ENCODE measurements at places on chromosomes 6 and 20.

DNA sequence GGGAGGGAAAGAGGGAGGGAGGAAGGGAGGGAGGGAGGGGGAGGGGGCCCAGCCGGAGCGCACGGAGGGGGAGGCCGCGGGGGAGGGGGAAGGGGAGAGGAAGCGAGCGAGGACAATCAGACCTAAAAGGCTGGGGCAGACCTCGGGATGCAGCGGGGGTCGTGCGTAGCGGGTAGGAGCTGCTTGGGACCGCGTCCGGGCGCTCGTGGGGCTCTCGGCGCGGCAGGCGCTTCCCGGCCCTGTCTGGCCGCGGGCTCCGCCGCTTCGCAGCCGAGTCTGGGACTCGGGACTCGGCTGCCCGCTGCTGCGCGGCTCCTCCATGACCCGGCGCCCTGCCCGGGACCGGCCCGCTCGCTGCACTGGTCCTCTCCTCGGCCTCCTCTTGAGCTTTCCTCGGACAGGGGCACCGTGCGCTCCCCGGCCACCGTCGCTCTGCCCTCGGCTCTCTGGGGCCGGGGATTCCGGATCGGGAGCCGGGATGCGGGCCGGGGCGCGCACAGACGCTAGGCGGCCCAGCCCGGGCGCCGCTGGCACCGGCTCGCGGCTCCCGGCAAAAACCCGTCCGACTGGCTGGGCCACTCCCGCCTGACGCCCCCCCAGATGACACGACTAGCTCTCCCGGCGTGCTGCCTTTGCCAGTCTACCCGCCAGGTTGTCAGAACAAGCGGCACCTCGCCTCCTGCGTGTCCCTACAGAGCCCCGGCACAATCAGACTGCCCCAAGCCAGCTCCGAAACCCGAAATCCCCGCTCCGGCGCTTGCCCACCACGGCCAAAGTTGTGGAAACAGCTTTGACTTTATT, 2.2 kb downstream of the TFAP2A start:
- no peak for DNase-seq

GRCh38 chr6:43020847-43021246, 576 bp upstream of the RRP36 start:
- no peak for DNase-seq

DNA sequence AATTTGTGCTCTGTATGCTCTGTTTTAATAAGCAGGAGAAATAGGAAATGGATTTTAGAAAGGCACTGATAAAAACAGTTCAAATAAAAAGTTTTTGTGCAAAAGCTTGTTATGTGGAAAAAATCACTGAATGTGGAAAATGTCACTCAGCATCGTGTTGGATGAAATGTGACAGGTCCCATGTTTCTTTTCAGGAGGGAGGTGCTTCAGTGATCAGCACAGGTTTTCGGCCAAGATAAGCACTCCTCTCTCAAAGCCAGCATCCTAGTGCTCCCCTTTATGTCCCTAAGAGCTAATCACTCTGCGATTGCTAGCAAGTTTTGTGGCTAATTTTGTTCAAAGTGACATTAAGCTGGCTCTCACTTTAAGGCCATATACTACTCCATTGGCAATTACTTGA, 12.0 kb downstream of the UBE3D start:
- DNase-seq, result no peak

DNA sequence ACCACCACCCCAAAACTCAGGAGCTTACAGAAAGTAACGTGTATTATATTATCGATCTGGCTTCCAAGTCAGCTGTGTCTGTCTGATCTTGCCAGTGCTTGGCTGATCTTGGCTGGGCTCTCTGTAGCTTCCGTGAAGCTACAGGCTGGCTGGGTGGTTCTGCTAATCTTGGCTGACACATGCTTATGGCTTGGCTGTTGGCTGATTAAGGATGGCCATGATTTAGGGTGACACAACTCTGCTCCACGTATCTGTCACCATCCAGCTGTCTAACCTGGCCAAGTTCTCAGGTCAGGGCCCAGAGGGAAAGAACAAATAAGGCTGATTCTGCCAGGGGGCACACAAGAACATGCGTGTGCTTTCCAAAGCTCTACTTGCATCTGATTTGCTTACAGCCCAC, 64.7 kb upstream of the PRL start:
- no peak for DNase-seq

- DNase-seq, result no peak
These were observed 74.8 kb downstream of the GCNT2 start for GRCh38 chr6:10595731-10596664.
